ENCODE measurements at places on chromosomes 4 and X. TPM values are rescaled to one million over a fixed set of nuclear protein-coding genes. Genes with fewer than 3 reads are reported as not detected.

CT47B1 gene
- total RNA-seq, result not detected

- DNase-seq, result no peak
These were observed 85.4 kb downstream of the WFS1 start for GRCh38 chr4:6355052-6355451.

GRCh38 chr4:6960628-6961412 lies 51.2 kb downstream of the TBC1D14 start:
- no peak for DNase-seq

EVC gene
- total RNA-seq, result 29.0 TPM

TDO2 gene
- total RNA-seq, result not detected
